ENCODE measurements at places on chromosomes 5 and 9.

GRCh38 chr9:127903557-127904475 lies 4.4 kb upstream of the ST6GALNAC6 start:
- peak; percentile 31 for DNase-seq

DNA sequence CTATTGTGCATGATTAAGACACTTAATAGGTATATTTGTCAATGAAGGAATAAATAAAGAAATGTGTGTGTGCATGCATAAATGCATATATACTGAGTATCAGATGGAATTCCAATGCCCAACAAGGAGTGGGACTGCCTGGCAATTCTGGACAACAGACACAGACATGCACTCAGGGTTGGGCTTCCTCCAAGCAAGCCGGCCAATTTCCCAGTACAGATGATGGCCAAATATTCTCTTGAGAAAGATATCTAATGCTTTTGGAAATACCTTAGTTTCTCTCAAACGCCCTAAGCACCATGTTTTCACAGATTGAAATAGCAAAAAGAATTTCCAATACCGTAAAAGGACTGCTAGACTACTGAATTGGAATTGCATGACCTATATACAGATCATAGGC lies 11.1 kb downstream of the FTMT start:
- no peak for DNase-seq

GRCh38 chr9:128245421-128246151 lies 30.2 kb downstream of the GOLGA2 start:
- DNase-seq = no peak

- DNase-seq = no peak
Observed at GRCh38 chr9:17531642-17532254, 47.1 kb upstream of the SH3GL2 start.

DNA sequence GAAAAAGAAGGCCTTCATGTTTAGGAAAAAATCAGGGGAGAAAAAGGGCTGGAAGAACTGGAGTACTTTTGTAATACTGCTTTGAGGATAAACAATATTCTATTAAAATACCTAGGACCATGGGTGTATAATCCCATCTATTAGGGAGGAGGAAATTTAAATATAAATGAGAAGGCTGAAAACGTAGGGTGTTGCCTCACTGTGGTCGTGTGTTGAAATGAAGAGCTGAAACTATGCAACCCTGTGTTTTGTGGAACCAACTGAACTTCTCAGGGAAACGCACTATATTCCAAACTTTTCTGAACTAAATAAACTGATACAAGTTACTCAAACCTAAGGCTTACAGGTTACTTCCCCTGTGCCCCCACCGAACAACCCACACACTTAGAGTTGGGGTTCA lies 4.5 kb upstream of the CNTLN start:
- DNase-seq = no peak

- DNase-seq = no peak
Observed at GRCh38 chr5:74950836-74951515, 84.8 kb upstream of the FAM169A start.

DNA sequence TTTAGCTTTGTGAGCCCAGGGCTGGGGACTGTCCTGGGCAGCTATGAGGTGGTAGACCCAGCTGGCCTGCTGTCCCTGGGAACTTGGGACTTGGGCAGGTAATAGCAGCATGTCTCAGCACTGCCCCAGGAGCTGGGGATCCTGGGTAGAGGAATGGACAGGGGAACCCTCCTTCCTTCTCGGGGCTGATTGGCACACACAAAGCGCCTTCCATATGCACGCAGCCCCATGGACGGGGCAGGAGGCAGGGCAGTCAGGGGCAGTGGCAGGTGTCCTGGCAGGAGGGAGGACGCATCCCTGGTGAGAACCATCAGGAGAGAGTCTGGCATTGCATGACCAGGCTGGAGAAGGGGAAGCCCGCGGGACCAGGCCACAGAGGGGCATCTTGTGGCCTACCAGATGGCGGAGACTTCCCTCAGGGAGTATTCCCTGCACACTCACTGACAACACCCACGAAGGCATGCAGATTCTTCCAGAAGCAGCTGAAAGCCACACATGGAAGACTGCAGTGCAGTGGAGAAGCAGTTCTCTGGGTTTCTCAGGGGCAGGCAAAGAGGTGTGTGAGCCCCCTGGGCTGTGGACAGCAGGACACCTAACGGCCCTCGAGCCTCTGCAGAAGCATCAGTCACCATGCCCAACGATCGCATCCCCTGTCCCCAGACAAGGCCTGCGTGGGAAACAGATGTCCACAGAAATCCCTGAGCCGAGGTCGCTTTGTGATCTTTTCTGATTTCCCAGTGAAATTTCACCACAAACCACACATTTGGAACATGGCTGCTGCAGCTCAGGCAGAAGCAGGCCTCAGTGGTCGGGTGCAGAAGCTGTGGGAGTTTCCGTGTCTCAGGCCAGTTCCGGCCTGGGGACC lies 7.0 kb upstream of the NKD2 start:
- DNase-seq = no peak

- DNase-seq = no peak
Observed at GRCh38 chr9:89597711-89598362, 7.0 kb upstream of the GADD45G start.

GRCh38 chr5:88889189-88890069 lies 6.4 kb upstream of the MEF2C start:
- no peak for DNase-seq

GRCh38 chr9:105883847-105884246 lies 189.5 kb downstream of the TMEM38B start:
- no peak for DNase-seq

- DNase-seq = no peak
Observed at GRCh38 chr5:4330327-4330726, 734.7 kb downstream of the IRX1 start.

DNA sequence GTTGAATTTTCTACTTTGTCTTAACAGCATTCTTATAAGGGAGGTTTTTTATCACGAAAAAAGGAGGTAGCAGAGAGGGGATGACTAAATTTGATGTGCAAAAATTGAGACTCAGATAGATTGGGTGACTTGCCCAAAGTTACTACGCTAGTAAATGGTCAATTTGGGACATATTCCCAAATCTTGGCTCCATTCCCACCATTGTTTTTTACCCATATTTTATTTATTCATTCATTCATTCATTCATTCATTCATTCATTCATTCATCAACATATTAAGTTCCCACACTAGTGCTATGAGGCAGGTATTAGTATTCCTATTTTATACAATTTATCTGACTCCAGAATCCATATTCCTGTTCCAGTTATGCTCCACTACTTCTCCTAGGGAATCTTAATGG lies 85.6 kb downstream of the HACD4 start:
- DNase-seq = no peak

GRCh38 chr5:61471352-61471751 lies 139.3 kb downstream of the ZSWIM6 start:
- DNase-seq = no peak

- no peak for DNase-seq
Observed at GRCh38 chr9:115687356-115687755, 466.2 kb upstream of the PAPPA start.

DNA sequence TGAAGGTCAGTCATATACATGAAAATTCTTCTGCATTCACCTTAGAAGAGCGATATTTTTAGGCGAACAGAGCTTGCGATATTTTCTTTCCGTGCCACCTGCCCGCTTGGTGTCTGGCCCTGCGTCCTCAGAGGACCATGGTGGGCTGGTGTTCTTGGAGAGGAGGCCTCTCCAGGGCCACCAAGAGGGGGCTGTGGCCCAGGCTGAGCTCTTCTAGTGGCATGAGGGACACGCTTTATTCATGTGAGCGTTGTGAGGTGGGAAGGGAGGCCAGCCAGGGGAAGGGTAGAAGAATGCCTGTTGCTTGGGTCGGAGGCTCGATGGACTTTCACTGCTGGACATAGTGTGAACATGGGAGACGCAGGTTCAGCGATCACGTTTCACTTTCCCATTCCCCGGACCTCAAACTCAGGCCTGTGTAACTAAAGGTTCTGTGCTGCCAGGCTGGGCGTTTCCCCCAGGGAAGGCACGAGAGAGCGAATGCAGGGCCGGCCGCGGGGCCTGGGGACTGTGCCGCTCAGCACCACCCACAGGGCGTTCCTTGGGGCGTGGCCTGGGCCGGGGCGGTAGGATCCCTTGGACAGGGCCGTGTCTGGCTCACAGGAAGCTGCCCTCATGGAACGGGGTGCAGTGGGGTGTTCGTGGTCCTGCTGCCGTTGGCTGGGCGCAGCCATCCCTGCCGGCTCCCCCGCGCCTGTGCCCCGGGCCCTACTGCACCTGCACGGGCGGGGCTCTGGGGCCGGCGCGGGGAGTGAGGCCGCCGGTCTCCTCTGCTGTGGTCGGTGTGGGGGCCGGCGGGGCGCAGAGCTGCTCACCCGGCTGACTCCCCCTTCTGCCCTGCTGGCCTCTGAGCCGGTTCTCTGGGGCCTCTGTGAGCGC lies 40.7 kb upstream of the CLPTM1L start:
- DNase-seq = peak; percentile 68

DNA sequence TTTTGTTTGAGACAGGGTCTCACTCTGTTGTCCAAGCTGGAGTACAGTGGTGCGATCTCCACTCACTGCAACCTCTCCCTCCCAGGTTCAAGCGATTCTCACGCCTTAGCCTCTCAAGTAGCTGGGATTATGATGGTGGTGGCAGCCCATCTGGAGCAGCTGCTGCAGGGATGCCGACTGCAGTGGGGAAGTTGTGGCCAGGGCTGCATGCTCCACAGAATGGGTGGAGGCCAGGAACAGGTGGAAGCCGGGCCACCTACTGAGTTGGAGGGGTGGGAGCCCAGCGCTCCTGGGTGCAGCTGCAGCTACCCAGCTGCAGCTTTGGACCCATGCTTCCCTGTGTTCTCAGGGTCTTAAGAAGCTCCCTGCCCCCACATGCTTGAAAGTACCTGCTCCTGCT lies 99.7 kb downstream of the SCAI start:
- DNase-seq = no peak

DNA sequence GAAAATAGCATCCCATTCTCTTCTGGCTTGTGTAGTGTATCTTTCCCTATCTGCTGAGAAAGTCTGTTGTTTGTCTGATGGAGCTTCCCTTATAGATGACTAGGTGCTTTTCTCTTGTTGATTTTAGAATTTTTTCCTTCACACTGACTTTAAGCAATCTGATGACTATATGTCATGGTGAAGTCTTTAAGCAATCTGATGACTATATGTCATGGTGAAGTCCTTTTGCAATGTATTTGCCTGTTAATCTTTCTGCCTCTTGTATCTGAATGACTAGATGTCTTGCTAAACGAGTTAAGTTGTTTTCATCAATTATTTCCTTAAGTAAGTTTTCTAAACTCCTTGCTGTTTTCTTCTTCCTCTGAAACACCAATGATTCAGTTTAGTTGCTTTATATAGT lies 80.5 kb downstream of the RNF130 start:
- no peak for DNase-seq

- no peak for DNase-seq
Observed at GRCh38 chr9:83596899-83597504, 25.9 kb upstream of the IDNK start.

- DNase-seq = no peak
Observed at GRCh38 chr5:82564963-82565362, 286.8 kb upstream of the RPS23 start.

DNA sequence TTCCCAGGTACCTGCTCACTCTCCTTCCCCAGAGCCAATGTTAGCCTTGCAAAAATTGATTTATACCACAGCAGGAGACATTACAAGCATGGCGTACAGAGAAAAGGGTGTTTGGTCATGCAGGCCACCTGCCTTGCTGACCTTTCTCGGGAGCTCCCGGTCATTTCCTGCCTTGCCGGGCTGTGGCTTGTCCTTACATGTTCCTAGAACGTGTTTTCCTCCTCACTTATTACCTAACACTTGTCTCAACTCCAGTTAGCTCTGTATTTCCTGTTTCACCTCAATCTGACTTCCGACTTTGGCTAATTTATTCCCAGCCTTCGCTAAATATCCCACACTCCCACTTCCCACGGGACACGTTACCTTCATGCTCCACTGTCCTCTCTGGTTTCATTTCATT lies 282.5 kb downstream of the ICE1 start:
- DNase-seq = no peak

- DNase-seq = no peak
Observed at GRCh38 chr9:14906644-14907359, 3.4 kb downstream of the FREM1 start.

DNA sequence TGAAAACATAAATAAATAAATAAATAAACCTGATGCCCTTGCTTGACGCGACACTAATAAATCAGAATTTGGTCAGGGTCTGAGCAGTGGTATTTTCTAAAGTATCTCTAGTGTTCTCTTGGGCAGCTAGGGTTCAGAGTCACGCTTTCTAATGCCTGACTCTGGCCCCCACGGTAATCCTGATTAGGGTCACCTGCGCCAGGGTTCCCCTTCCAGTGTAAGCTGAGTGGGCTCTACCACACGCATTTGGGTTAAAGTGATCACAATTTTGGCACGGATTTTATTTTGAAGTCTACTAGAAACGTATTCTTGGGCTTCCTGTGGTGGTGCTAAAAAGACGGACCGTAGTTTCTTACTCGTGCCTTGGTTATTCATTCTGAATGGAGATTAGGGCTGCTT lies 651 bp downstream of the TTC1 start:
- no peak for DNase-seq

- no peak for DNase-seq
Observed at GRCh38 chr5:131581702-131582101, 53.3 kb downstream of the RAPGEF6 start.

GRCh38 chr9:129550199-129550839 lies 70.6 kb downstream of the C9orf50 start:
- DNase-seq = no peak

DNA sequence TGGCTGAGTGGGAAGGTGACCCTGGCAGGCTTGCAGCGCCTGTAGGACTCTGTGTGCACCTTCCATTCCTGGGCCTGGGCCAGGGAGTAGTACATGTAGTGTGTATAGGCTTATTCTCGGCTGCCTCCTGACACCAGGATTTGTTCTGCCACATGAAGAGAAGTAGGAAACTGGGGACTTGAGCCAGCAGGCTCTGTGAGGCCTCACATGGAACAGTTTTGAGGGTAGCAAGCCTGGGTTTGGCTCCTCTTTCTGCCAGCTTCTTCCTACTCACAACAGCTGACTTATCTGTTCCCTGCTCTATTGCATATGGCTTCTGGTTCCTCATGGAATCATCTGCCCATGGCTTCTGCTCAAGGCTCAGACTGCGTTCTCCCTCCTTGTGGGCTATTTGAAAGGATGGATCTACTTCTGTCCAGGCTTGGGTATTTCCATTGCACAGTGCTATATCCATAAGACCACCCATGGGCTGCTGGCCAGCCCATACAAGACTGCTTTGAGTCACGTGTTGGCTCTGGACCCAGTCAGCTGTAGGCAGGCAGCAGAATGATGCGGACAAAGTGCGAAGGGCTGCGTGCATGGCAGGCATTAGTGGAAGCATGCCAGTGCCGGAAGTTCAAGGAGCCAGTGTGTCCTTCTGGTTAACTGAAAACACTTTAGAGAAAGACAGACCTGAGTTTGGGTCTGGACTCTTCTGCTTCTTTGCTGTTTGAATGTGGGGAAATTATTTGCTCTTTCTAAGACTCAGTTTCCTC lies 11.0 kb upstream of the INSYN2B start:
- no peak for DNase-seq

- DNase-seq = no peak
Observed at GRCh38 chr9:118446943-118447639, 742.9 kb downstream of the TLR4 start.

DNA sequence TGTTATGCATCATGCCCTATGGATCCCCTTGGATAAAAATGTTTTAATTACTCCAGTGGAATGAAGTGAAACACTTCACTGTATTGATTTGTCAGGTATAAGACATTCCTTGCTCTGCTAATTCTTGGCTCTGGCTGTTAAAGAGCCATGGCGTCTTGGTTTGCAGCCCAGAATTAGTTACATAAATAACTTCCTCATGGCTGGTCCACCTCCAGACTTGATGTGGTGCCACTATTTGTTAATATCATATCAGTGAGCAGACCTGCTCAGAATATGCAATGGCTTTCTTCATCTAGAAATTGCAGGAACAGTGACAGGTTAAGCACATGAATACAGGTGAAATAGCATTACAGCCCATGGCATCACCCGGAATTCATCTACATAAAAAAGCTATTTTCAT lies 446.9 kb upstream of the GRIN3A start:
- no peak for DNase-seq
